SJSA1 (cell line): ENCODE measurements at places on chromosomes 12 and 14.

GRCh38 chr12:14756334-14757143 lies 46.7 kb downstream of the WBP11 start:
- no peak for DNase-seq

- DNase-seq = no peak
Observed at GRCh38 chr14:95119336-95119735, 38.0 kb downstream of the DICER1 start.

DNA sequence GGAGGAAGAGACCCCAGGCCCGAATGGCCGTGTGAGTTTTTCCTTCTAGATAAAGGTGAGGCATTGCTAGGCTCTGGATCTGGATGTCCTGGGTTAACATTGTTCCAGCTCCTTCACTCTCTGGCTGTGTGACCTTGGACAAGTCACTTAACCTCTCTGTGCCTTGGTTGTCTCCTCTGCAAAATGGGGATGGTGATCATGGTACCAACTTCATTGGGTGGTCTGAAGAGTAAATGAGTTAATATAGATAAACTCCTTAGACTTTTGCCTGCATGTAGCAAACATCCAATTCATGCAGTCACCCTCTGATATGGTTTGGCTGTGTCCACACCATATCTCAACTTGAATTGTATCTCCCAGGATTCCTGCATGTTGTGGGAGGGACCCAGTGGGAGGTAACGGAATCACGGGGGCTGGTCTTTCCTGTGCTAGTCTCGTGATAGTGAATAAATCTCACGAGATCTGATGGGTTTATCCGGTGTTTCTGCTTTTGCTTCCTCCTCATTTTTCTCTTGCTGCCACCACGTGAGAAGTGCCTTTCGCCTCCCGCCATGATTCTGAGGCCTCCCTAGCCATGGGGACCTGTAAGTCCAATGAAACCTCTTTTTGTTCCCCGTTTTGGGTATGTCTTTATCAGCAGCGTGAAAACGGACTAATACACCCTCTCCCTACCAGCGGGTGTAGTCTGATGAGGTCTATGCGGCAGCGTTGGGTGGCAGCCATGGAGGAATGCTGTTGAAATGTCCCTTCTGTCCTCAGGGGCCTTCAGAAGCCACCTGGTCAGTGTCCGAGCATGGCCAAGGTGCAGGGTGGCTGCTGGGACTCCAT lies 256.1 kb downstream of the GLT1D1 start:
- no peak for DNase-seq

GRCh38 chr12:124646385-124647230 lies 79.2 kb upstream of the NCOR2 start:
- DNase-seq = no peak

- no peak for DNase-seq
Observed at GRCh38 chr14:96627386-96627785, 125.2 kb downstream of the PAPOLA start.

- no peak for DNase-seq
Observed at GRCh38 chr12:110349096-110349495, 54.4 kb downstream of the ANAPC7 start.

- DNase-seq = no peak
Observed at GRCh38 chr12:49428793-49429192, 61.5 kb downstream of the SPATS2 start.

- peak; percentile 69 for DNase-seq
Observed at GRCh38 chr12:6039894-6040601, 84.4 kb downstream of the VWF start.
